NAMALWA (cell line): ENCODE measurements at places on chromosomes 2 and 18.
A peak's percentile ranks its signal among the peaks of the same experiment; 100 is the strongest.

- DNase-seq, result no peak
These were observed 227.8 kb upstream of the RBMS1 start for GRCh38 chr2:160721089-160722040.

GRCh38 chr18:59275406-59275949 lies 2.2 kb upstream of the RAX start:
- no peak for DNase-seq

GRCh38 chr2:8115456-8115855 lies 566.4 kb upstream of the ID2 start:
- DNase-seq, result no peak

GRCh38 chr2:96143848-96144480 lies 1.3 kb downstream of the DUSP2 start:
- DNase-seq, result peak; percentile 65

GRCh38 chr2:132489150-132489549 lies 72.5 kb downstream of the GPR39 start:
- DNase-seq, result no peak

DNA sequence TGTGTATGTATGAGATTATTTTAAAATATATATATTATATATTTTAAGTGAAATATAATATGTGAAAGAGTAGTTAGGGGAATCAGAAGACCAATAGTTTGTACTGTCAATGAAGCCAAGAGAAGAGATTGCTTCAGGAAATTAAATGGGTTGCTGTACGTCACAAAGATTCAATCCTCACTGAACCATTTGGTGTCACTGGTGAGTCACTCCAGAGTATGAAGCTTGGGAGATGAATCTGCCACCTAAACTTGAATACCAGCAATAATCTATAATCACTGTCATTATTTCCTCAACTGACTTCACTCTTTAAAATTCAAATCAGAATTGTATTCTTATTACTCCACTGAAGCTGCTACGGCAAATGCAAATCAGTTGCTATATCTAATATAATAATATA lies 41.9 kb upstream of the SCN9A start:
- peak; percentile 46 for DNase-seq

- DNase-seq, result no peak
These were observed 10.3 kb upstream of the PAPOLG start for GRCh38 chr2:60745761-60746160.

DNA sequence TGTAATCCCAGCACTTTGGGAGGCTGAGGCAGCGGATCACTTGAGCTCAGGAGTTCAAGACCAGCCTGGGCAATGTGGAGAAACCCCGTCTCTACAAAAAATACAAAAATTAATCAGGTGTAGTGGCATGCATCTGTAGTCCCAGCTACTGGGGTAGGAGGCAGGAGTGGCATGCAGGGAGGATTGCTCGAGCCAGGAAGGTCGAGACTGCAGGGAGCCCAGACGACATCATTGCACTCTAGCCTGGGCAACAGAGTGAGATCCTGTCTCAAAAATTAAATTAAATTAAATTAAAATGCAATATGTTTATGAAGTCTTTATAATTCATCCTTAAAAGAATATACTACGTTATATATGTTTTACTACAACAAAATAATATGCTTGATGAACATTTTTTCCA lies 38.1 kb downstream of the CHN1 start:
- no peak for DNase-seq

- DNase-seq, result no peak
These were observed 311.0 kb upstream of the FAM98A start for GRCh38 chr2:33909945-33910695.

- DNase-seq, result no peak
These were observed 475.7 kb upstream of the PKDCC start for GRCh38 chr2:41572154-41572553.

- DNase-seq, result no peak
These were observed 50.5 kb downstream of the DDX1 start for GRCh38 chr2:15642011-15642814.

DNA sequence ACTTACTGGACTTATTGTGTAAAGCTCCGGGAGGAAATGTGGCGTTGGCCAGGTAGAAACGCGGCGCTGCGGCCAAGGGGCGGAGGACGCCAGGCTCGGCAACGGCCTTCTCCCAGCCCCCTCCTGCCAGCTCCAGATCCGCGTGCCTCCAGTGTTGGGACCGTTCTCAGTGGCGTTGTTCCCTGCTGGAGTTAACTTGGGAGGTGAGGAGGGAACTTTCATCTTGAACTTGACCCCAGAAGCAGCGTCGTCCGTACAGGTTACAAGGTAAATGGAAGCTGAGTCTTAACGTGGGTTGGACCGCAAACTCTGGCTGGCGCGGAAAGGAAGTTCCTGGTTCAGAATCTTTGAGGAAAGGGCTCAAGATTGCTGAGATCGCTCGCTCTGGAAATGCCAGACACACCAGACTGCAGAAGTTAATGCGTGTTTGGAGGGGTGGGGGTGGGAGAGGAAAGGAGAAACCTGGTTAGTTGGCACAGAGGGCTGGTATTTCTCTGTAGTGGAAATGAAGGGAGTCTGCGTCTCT lies 1.3 kb downstream of the TANC1 start:
- DNase-seq, result no peak

- DNase-seq, result no peak
These were observed 178.1 kb downstream of the ACOXL start for GRCh38 chr2:110910423-110910822.

DNA sequence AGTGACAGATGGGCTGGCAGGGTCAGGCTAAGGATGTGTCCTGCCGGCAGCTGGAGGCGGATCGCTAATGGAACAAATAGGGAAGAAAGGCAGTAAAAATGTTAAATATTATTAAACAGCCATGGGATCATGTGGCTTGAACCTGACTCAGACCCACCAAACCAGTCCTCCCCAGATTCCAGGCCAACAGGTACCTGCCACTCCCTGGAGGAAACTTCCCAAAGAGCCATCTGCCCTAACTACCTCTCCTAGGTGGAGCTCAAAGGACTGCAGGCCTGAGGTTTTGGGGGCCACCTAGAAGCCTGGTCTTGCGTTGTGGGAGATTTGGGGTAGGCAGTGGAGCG lies 34.3 kb downstream of the CIB4 start:
- no peak for DNase-seq

DNA sequence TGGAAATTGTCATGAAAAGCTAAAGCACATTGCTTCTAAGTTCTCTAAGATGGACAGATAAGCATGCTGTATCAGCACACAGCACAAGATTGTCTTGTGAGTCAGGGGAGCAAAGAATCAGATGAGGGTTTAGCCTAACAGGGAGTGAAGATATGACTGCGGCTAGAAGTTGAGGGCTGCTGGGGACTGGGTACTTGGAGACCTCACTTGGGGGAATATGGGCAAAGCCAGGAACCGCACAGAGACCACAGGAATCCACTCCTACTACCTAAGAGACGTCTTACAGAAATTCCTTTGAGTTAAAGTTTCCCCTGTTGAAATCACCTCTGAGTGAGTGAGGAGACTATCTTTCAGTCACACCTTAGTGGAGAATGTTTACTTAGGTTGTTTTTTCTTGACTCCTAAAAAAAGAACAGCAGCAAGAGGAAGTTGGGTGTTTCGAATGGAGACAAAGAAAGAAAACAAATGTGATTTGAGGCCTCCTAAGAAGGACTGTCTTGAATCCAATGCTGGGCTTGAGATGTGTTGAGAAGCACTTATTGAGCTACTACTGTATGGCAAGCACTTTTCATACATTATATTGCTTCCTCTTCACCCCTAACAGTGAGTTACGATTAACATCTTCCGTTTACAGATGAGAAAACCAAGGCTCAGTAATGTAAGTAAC lies 100.7 kb downstream of the ANKRD44 start:
- peak; percentile 69 for DNase-seq

- DNase-seq, result peak; percentile 81
These were observed 45.5 kb upstream of the SCN7A start for GRCh38 chr2:166539340-166540162.

- no peak for DNase-seq
These were observed 1162.6 kb upstream of the SLC39A10 start for GRCh38 chr2:194494401-194494800.

- no peak for DNase-seq
These were observed 10.6 kb upstream of the PROC start for GRCh38 chr2:127407661-127408003.

GRCh38 chr2:3341336-3341735 lies 36.3 kb downstream of the EIPR1 start:
- DNase-seq, result no peak

DNA sequence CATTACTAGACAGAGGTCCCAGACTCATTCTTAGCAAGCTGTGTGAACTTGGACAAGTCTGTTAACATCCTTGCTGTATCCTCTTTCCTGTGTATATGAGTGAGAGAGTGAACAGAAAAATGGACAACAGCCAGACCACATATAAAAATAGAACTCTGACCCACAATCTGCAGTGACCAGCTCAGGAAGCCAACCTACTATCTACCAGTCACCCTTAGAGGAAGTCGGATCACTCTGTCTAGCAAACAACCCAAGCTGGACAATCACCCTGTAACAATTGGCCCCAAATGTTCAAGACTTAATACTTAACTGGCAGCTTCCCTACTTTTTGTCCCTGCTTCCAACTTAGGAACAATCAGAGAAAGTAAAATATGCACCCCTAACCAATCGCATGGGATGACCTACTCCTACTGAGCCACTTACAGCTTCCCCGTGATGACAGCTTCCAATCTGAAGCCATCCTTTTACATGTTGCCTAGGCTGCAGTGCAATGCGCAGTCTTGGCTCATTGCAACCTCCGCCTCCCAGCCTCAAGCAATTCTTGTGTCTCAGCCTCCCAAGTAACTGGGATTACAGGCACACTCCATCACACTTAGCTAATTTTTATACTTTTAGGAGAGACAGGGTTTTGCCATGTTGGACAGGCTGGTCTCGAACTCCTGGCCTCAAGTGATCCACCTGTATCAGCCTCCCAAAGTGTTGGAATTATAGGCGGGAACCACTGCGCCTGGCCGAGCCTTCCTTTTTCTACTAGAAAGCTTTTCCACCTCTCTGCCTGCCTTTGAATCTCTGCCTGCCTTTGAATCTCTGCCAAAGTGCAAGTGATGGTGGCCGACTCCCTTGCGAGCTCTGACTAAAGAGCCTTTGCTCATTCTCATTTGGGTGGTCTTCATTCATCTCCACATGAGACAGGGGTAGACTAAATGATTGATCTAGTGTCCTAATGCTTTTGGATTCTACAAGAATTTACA lies 158.3 kb upstream of the NDUFV2 start:
- DNase-seq, result no peak

GRCh38 chr18:32930695-32931301 lies 158.0 kb upstream of the KLHL14 start:
- DNase-seq, result peak; percentile 74

GRCh38 chr2:229856413-229856812 lies 65.4 kb downstream of the TRIP12 start:
- peak; percentile 50 for DNase-seq

DNA sequence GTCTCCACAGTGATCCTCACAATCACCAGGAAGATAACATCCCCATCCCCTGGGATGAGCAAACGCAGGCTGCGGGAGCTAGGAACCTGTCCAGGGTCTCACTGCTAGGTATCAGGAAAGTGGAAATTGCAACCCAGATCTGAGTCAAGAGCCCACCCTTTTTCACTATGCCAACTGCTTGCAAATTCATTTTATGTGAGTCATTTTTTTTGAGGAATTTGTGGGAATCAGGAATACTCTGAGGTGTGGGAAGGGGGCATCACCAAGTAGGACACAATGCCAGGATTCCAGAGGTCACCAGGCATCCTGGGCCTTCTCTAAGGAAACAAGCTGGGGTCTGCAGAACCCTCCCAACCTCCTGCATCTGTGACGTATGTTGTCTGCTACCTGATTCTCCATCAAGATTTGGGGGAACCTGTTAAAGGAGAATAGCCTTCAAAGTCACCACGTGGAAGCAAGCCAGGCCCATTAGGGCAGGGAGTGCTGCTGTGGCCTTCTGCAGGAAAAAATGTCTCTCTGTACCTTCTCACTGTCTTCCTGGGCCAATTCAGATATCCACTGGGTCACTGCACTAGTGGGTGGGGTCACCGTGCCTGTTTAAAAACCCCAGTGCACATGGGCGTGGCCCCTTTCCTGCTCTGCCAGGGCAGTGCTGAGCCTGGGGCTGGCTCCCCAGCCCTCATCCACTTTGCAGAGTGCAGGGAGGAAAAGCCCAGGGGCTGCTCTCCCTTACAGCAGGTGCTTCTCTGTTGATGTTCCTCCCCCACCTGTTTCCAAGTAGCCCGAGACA lies 50.2 kb downstream of the MCFD2 start:
- DNase-seq, result no peak

- DNase-seq, result no peak
These were observed 35.7 kb upstream of the SLC8A1 start for GRCh38 chr2:40487602-40488001.

DNA sequence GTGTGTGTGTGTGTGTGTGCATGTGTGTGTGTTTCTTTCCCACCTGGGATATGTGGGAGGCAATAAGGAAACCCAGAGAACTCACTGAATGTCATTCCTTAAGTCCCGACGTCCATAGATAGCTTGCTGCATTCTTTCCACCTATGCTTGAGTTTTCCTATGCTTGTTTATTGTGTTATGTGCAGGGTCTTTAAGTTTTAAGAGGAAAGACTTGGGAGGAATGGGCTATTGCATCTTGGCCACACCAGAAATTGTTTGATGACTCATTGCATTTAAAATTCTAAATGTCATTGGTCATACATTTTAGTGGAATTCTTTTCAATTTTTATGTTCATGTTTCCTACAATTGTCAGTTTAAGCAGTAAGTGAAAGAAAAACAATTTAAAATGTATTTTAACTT lies 33.7 kb downstream of the STARD6 start:
- no peak for DNase-seq

GRCh38 chr2:103009871-103010270 lies 248.0 kb downstream of the TMEM182 start:
- DNase-seq, result no peak

GRCh38 chr18:68507781-68508180 lies 207.1 kb downstream of the TMX3 start:
- no peak for DNase-seq

GRCh38 chr2:36351736-36352349 lies 3.7 kb upstream of the CRIM1 start:
- DNase-seq, result peak; percentile 64

GRCh38 chr2:202014318-202014717 lies 19.3 kb upstream of the FZD7 start:
- no peak for DNase-seq

DNA sequence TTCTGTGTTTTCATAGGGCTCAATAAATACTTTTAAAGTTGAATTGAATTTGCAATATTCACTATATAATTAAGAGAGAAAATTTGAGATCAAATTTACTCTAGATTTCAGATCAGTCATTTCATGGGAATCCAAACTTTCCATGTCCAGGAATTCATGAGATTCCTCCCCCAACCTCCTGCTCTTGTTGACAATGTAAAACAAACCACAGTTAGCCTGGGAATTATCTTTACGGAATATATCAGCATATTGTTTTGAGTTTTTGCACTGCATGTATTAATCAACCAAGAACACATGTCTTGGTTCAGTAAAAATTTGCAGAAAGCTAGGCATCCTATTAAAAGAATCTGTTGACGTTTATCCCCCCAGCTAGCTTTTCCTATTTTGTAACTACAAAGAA lies 42.3 kb downstream of the CYP1B1 start:
- no peak for DNase-seq

- no peak for DNase-seq
These were observed 17.7 kb downstream of the SPIRE1 start for GRCh38 chr18:12639990-12640880.
